ENCODE measurements at places on chromosomes 4 and X.

GRCh38 chrX:132216283-132216682 is 3.0 kb downstream of the RAP2C start:
- DNase-seq = no peak

GRCh38 chrX:74492720-74493201 is 71.5 kb downstream of the SLC16A2 start:
- no peak for DNase-seq

GRCh38 chr4:153521999-153522801 is 56.0 kb downstream of the TMEM131L start:
- no peak for DNase-seq

DNA sequence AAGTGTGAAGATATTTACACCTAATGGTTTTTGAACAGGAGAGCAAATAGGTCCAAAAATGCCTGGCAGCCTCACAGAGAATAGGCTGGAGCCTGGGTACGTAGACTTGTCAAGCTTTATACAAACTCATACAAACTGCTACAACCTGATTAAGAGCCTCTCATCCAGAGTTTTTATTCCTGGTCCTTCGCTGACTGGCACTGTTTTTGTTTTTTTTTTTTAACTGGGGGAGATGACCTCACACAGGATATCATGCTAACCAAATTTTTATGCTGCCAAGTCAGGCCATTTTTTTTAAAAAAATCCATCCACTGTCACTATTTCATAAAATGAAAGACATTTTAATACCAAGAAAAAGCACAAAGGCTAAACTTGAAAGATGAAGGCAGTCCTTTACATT is 1.9 kb downstream of the FAM114A1 start:
- no peak for DNase-seq
